T-helper 1 cell (primary cell): ENCODE measurements at places on chromosomes 5 and 9.

- DNase-seq, result no peak
Measured at GRCh38 chr9:112501287-112501686, 14.7 kb downstream of the KIAA1958 start.

GRCh38 chr5:132267931-132268768, 10.7 kb downstream of the PDLIM4 start:
- no peak for DNase-seq

DNA sequence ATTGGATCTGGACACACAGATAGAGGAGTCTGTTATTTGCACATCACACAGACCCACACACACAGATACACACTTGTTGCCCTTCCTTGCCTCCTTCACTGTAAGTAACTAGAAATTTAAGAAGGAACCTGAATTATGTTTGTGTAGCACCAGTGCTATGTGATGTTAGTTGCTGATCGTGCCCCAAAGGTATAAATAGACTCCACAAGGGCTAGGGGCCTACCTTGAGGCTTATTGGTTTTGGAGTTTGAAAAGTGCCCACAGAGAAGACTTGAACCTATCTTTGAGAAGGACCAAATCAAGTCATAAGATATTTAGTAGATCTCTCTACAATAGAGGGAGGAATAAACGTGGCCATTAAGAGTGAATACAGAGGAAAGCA, 8.8 kb upstream of the TGFBI start:
- DNase-seq, result no peak

GRCh38 chr9:69027355-69028097, 8.0 kb upstream of the FXN start:
- peak; percentile 68 for DNase-seq

DNA sequence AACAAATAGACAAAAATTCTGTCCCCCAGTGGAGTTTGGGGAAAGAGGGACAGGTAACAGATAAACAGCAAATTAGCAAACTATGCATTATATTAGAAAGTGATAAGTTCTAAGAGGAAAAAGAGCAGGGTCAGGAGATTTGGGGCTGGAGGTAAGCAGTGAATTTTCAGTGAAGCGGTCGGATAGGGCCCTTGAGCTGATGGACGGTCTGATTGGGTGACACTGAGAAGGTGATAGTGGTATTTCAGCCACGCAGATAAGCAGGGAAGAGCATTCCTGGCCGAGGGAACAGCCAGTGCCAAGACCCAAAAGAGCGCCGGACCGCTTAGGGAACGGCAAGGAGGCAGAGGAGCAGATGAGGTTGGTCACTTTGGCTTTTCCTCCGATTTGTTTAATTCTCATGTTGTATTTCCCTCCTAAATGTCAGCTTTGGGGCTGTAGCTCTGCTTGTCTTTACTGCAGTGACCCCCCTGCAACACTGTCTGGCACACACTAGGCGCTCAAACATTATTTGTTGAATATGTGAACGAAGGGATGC, 1.1 kb upstream of the PTPN3 start:
- DNase-seq, result no peak

DNA sequence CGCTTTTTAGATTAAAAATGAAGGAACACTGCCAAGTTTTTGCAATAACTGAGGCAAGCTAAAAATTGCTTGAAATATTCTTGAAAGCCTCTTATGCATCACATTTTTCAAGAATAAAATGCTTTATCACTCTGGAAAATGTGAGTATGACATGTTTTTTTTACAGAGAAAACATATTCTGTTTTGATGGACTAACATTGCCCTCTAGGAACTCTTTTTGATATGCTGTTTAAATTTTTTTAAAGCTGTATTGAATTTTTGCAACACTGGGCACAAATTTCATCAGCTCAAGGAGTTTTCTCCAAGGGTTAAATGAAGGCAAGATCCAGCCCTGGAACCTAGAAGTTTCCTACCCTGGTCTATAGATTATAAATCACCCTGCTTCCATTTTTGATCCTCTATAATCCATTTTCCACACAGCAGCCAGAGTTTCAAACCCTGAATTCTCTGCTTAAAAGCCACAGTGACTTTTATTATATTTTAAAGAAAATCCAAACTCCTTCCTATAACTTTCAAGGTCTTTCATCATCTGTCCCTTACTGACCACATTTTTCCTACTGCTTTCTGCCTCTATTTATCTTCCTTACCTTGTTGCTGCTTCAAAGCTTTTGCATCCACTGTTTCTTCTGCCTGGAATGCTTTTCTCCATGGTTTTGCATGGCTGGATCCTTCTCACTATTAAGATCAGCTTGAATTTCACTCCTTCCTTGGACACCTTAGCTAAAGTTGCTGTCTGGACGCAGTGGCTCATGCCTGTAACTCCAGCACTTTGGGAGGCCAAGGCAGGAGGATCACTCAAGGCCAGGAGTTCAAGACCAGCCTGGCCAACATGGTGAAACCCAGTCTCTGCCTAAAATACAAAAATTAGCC, 60.9 kb downstream of the IL31RA start:
- no peak for DNase-seq

DNA sequence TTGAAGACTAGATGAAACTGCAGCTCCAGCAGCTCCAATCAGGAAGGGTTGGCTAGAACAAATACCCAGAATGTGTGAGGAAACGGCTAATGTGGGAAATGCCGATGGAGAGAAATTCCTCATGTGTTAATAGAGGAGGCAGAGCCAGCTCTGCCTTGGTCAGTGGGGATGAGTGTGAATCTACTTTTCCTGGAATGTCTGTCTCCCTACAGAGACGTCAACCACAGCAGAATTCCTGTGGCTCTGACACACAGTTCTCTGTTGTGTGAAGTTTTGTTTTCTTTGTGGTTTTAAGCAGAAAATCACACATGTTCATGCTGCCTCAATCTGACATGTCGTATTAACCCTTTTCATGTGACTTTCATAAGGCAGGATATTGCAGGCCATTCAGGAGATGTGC, 476.6 kb upstream of the WWC1 start:
- no peak for DNase-seq
